NCI-H1092 (cell line): ENCODE measurements at places on chromosomes 13 and 19.
A peak's percentile ranks its signal among the peaks of the same experiment; 100 is the strongest.

GRCh38 chr19:2012941-2013682, 2.4 kb downstream of the BTBD2 start:
- DNase-seq: no peak

GRCh38 chr19:32091241-32091640, 254.2 kb upstream of the ZNF507 start:
- no peak for DNase-seq

GRCh38 chr13:43963726-43964125, 84.0 kb downstream of the LACC1 start:
- DNase-seq: no peak

- DNase-seq: no peak
Observed at GRCh38 chr13:98676239-98676638, 76.2 kb downstream of the SLC15A1 start.

GRCh38 chr19:12984143-12984627, 11.1 kb upstream of the NFIX start:
- no peak for DNase-seq

- no peak for DNase-seq
Observed at GRCh38 chr19:29851769-29852521, 40.2 kb downstream of the CCNE1 start.

DNA sequence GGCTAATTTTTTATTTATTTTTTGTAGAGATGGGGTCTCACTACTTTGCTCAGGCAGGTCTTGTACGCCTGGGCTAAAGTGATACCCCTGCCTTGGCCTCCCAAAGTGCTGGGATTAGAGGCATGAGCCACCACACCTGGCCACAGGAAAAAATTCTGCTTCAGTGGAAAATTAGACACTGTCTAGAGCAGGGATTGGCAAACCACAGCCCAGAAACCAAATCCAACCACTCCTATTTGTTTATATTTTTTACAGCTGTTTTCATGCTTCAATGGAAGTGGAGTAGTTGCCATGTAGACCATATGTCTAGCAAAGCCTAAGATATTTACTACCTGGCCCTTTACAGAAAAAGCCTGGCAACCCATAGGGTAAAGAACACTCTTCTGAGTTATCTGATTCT, 123.7 kb upstream of the MRI1 start:
- DNase-seq: peak; percentile 22

- DNase-seq: no peak
Observed at GRCh38 chr13:99296398-99296797, 10.8 kb downstream of the GPR183 start.

GRCh38 chr19:3753631-3754410, 7.7 kb downstream of the APBA3 start:
- no peak for DNase-seq

- DNase-seq: no peak
Observed at GRCh38 chr13:75797239-75797638, 161.1 kb downstream of the LMO7 start.

- DNase-seq: no peak
Observed at GRCh38 chr13:72849571-72849970, 67.6 kb downstream of the PIBF1 start.

DNA sequence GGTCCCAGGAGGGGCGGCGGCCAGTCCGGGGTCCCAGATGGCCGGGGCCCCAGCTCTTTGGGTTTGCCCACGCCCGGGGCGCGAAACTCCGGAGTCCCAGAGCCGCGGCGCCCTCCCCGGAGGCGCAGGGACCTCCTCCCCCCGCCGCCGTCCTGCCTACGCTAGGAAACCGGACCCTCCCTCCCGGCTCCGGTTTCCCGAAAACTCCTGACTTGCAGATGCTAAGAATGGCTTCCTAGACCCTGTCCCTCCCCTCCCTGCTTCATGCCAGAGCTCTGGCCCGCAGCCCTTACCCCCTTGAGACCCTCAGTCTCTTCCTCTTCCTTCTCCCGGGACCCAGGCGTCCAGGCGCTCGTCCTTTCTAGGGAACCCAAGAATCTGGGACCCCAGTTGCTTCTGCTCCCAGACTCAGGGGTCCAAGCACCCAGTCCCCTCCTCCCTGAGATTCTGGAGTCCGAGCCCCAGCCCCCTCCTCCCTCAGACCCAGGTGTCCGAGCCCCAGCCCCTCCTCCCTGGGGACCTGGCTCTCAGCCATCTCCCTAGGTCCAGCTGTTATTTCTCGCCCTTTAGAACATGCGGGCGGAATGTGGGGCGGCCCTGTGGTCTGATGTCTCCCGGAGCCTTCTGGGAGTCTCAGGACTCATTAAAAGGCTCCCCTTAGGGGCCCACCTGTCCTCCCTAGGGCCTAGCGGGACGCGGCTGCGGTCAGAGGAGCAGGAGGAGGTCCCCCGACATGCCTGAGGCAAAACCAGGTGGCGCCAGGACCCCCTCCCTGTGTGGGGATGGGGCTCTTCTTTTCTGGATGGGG, at the start of gene MYBPC2:
Gene MYBPC2, plus strand, starts transcription at position 672 of the 808 bp plus-strand sequence. Its CDS starts 62 bp downstream, at position 734.
- no peak for DNase-seq

DNA sequence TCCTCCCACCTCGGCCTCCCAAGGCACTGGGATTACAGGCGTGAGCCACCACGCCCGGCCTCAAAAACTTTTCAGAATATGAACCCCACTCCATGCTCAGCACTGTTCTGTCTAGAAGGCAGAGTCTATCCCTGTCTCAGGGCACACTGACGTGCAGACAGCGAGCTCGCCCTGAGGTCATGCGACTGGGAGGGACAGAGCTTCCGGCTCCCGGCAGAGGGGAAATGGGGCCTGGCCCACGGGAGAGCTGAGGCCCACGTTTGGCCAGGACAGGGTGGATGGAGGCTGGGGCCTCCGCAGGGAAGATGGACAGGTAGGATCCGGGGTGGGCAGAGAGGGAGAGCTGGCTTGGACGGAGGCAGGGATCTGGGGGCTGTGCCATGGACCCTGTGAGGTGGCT, 2.8 kb upstream of the AZU1 start:
- DNase-seq: no peak

GRCh38 chr13:109384491-109385241, 401.7 kb downstream of the IRS2 start:
- DNase-seq: no peak

GRCh38 chr13:22276616-22277015, 605.7 kb downstream of the FGF9 start:
- DNase-seq: no peak

- no peak for DNase-seq
Observed at GRCh38 chr13:106101201-106101600, 434.3 kb downstream of the EFNB2 start.

- no peak for DNase-seq
Observed at GRCh38 chr19:4124638-4125037, 716 bp upstream of the MAP2K2 start.

DNA sequence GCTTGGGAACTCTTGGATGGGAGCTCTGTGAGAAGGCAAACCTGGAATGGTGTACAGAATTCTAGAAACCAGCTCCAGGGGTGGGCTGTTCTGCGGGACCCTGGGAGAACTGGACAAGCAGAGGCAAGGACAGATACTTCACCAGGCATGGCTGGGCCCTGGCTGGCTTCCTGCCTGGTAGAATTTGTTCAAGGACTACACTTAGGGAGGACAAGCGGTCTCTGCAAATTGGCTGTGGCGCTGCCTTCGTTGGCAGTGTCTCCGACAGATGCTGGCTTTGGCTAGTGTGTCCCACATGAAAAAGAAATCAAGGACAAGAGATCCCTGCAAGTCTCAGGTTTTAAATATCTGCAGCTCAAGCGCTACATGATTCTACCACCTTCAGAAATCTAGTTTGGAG, 12.4 kb downstream of the CEBPG start:
- peak; percentile 25 for DNase-seq

GRCh38 chr13:48333976-48334375, 30.4 kb downstream of the RB1 start:
- DNase-seq: no peak

DNA sequence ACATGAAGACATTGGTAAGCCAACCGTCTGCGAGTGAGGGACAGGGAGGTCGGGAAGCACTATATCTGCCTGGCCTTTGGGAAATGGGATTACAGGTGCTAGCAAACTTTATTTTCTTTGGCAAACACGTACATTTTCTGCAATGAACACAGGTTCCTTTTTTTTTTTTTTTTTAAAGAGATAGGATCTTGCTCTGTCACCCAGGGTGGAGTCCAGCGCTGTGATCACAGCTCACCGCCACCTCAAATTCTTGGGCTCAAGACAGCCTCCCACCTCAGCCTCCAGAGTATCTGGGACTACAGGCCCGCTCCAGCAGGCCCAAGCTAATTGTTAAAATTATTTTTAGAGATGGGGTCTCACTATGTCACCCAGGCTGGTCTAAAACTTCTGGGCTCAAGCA, 24.2 kb downstream of the ELAVL1 start:
- DNase-seq: no peak

GRCh38 chr13:30576528-30576927, 41.2 kb upstream of the USPL1 start:
- DNase-seq: no peak

- DNase-seq: no peak
Observed at GRCh38 chr13:28510542-28510941, 15.6 kb upstream of the FLT1 start.

DNA sequence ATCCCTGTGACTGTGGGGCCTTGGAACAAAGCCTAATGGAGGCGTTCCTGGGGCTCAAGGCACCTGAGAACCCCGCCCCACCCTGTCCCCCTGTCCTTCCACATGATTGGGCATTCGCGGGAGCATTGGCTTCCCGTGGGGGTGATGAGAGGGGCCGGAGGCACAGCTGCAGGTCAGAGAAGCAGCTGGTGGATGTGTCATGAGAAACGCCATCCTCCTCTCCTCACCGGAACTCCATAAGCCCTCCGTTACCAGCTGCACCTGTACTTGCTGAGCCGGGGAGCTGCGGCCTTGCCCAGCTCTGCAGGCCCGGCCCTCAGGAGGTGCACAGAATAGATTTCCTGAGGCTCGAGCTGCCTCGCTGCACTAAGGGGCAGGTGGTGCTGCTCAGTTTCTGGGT, 42.0 kb downstream of the CAPN12 start:
- DNase-seq: no peak

GRCh38 chr13:20400774-20401173, 124.9 kb downstream of the CRYL1 start:
- no peak for DNase-seq

DNA sequence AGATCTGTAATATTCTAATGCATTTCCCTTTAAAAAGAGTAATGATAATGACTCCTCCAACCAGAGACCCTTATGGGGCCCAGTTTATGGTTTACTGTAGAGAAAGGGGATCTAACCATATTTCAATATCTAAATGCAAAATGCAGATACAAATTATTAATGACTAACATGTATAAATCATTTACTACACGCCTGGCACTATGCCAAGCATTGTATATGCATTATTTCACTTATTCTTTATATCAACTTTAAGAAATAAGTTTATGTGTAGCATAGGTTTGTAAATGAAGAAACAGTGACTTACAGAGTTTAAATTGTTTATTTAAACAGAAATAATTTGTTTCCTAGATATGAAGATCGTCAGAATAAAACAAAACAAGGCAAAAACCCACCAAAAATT, 86.2 kb upstream of the SCEL start:
- no peak for DNase-seq

GRCh38 chr13:71808708-71809107, 58.3 kb downstream of the DACH1 start:
- DNase-seq: no peak

DNA sequence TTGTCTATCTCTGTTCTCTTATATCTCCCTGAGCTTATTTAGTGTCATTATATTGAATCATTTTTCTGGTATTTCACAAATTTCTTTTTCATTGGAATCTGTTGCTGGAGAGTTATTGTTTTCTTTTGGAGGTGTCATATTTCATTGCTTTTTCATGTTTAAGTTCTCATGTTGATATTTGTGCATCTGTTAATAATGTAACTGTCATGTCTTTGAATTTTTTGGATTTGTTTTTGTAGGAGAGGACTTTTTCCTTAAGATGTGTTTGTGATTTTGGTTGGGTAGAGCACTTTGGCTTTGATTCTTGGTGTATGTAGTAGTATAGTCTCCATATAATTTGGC, 64.0 kb downstream of the DNAJC3 start:
- no peak for DNase-seq

GRCh38 chr13:75652726-75653125, 16.6 kb downstream of the LMO7 start:
- no peak for DNase-seq

DNA sequence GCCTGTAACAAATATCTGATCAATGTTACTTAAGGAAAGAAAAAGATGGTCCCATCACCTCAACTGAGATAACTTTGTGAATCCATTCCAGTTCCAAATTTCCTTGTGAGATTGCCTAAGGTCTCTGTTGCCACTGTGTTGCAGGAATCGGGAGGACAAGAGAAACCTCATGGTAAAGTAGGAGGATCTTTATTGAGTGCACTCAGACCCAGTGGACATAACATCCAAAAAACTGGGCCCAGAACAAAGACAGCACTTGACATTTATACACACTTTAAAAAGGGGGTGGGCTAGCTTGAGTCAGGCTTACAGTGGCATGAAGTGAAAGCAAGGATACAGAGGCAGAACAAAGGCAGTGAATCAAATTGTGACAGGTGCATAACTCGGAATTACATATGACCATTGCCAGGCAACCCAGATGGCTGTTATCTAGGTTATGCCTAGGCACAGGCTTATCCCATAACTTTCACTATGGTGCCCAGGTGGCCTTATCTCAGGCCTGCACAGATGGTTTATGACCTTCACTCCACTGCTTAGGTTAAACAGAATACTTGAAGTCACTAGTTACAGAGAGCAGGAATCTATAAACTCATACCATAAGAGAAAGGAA, 459.4 kb upstream of the PCDH20 start:
- no peak for DNase-seq

DNA sequence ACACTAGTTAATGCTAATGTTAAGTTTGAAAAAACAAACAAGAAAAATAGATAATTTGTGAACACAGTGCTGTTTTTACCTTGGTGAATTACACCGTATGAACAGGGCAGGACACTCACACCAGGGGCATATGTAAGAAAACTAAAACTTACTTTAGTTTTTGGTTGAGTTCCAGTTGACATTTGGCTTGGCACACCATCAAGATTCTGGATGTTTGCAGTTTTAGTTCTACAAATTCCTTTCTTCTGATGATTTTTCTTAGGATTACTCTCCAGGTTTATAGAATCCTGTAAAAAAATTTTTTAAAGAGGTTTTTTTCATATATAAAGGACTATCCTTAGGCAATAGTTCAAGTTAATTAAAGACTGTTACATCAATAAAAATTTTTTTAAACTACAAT, 238.5 kb upstream of the STARD13 start:
- DNase-seq: no peak

DNA sequence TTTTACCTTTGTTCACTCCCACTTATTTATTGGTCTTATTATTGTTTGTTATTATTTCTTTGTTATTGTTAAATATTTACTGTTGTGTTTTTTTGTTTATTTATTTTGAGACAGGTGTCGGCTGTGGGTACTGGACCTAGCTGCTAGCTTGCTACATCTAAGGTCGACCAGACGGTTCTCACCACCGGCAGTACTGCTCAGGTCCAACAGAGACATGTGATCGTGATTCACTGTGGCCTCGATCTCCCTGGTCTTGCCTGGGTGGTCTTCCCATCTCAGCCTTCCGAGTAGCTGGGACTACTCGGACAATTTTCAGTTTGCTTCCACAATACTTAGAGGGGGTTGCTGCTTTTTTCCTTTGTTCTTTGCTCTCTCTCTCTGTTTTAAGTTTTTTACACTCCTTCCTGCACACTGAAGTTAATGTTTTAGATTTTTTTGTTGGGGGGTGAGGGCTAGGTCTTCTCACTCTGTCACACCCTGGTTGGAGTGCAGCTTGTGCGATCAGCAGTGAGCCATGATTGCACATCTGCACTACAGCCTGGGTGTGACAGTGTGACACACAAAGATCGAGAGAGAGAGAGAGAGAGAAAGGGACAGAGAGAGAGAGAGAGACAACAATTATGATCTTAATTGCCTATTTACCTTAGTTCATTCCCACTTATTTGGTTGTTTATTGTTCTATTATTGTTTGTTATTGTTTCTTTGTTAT, 1432.4 kb downstream of the UQCRFS1 start:
- no peak for DNase-seq
